Cerebellum (tissue), 4 donors: ENCODE measurements at places on chromosomes 2 and 18.
A peak's percentile ranks its signal among the peaks of the same experiment; 100 is the strongest.

GRCh38 chr18:23453680-23454058 lies 582 bp downstream of the RIOK3 start:
- no peak for DNase-seq

DNA sequence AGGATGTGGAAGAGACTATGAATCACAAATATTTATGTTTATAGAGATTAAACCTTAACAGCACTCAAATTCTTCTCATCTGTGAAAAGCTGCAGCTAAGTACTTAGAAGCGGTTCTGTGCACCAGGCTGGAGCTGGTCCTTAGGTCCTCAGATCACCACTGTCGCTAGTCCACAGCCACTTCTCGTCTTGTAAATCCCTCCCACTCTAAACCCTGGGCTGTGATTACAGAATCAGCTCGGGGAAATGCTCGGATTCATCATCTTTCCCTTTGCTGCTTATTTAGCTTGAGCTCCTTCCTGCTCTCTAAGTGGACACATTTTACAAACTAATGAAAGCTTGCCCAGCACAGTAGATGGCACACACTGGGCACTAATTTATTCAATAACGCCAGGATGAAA lies 61.7 kb downstream of the RNF152 start:
- DNase-seq: no peak

GRCh38 chr18:48796491-48797205 lies 154.1 kb downstream of the SMAD7 start:
- no peak for DNase-seq

GRCh38 chr2:112121682-112122254 lies 16.4 kb upstream of the FBLN7 start:
- peak; percentile 31 for DNase-seq

GRCh38 chr18:46400449-46400848 lies 256.6 kb downstream of the LOXHD1 start:
- peak; percentile 70 for DNase-seq

DNA sequence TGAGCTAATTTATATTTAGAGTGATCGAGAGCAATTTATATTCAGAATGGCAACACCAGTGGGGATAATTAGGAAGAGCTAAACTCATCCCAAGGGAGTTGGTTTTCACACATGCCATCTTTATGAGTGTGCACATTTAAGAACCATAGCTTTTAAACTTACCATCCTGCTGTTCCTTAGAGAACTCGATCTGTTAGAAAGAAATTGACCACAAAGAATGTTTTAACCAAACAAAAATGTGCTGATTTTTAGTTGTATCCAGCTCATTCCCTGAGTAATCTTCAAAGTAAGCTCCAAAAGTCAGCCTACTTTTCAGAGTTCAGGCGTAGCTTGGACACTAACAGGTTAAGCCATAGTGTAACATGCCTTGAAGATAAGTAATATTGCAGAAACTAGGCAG lies 12.6 kb downstream of the MYL1 start:
- no peak for DNase-seq

DNA sequence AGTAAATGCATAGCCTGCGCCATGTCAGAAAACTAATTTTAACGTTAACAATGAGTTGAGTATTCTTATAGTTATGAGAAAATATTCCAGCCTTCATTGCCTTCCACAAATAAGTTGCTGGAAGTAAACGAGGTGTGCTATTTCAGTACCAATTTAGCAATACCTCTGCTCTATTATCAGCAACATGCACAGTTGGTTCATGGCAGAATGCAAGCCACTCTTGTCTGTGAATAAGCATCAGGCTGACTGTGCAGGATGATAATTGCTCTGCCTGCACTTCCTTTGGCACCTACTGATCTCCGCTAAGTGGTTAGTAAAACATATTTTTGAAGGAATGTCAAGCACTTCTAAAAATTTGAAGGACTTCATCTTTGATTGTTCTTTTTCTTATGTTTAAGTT lies 261.9 kb upstream of the SIX3 start:
- DNase-seq: no peak

DNA sequence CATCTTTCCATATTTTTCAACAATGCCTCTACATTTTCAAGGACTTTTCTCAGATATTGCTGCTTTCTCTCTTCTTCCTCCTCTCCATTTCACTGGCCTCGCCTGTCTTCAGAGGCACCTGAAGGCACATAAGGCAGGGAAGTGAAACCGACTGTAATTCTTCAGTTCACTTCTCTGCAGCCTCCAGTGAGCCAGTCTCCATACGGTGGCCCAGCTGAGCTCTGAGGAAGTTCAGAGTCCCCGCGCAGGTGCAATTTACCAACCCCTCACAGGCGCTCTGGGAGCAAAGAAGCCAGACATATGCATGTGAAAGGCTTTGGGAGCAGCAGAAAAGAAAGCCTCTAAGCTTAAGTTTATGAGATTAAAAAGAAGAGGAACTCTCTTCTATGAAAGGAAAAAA lies 12.4 kb downstream of the KLHL14 start:
- DNase-seq: no peak

DNA sequence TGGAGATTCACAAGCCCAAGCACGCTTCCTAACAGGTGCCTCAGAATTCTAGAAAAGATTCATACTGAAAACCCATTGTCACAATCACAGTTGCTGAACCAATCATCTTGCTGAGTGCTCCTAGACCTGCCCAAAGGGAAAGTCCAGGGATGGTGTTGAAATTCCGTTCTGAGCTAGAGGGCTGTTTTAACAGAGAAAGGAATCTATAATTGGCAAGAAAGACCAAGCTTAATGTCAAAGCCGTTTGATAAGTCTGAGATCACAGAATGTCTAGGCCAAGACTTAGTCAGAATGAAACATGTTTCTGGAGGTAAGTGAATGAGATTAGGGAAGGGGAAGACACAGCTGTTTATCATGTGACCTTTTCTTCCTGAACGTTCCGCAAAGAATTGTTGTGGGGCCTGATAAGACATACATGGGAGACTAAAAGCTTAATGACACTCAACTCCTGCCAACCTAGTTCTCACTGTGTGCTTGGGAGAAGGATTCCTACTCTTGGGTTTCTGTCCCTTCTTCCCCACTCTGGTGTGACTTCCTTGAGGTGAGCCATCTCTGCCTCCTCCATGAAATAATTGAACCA lies 27.5 kb downstream of the PMAIP1 start:
- no peak for DNase-seq

DNA sequence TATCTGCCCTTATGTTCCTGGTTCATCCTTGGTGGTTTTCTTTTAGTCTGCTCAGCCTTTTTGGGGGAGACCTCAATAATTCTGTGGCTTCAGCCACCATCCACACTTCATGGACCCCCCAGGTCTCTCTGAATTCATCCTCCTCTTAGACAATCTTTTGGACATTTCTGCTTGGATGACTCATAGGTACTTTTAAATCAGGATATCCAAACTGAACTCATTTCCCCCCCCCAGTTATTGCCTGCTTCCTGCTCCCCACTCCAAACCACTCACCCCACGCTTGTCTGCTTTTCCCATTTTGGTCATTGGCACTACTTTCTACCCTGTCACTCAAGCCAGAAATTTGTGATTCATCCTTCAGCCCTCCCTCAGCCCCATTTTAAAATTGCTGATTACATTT lies 78.5 kb downstream of the TANC1 start:
- no peak for DNase-seq

GRCh38 chr2:133484106-133484505 lies 84.2 kb downstream of the NCKAP5 start:
- no peak for DNase-seq

- DNase-seq: peak; percentile 28
Measured at GRCh38 chr2:205763708-205764211, 81.5 kb downstream of the NRP2 start.

DNA sequence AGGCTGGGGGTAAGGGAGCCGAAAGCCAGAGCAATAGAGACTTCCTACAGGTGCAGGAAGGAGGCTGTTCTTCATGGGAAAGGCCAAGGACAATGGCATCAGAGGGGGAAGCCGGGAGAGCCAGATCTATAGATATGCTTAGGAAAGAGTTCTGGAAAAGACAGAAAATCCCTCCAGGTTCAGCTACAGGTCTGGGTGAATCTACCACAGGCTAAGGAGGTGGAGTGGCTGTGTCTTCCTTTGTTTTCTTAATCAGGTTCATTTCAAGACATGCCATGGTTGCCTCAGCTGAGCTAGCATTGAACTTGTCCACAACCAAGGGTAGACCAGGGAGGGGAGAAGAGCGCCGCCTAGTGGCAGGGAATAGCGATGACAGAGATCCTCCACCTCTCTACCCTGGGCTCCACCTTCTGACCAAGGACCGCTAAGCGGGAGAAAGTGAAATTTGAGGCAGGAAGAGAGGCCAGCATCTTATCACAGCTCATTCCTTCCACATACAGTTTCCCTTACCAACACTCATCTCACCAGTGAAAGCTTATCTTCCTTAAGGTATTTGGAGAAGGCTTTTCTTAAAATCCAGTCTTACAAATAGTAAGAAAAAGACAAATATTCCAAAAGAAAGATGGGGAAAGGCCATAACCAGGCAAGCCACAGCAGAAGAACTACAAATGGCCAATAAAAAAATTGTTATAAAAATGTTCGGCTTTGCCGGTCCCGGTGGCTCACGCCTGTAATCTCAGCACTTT lies 74.2 kb downstream of the VIT start:
- DNase-seq: no peak

GRCh38 chr2:56654936-56655335 lies 471.1 kb downstream of the CCDC85A start:
- no peak for DNase-seq

DNA sequence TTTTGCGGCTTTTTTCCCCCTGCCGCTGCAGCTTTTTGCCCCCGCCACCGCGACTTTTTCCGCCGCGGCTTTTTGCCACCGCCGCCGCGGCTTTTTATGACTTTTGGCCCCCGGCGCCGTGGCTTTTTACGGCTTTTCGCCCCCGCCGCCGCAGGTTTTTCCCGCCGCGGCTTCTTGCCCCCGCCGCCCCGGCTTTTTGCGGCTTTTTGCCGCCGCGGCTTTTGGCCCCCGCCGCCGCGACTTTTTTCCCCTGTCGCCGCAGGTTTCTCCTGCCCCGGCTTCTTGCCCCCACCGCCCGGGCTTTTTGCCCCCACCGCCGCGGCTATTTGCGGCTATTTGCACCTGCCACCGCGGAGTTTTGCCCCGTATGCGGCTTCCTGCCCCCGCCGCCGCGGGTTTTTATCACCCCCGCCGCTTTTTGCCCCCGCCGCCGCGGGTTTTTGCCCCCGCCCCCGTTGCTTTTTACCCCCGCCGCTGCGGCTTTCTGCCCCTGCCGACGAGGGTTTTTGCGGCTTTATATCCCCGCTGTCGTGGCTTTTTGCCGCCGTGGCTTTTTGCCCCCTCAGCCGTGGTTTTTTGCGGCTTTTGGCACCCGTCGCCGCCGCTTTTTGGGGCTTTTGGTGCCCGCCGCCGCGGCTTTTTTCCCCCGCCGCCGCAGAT lies 2750.9 kb downstream of the RPIA start:
- DNase-seq: peak; percentile 0

- no peak for DNase-seq
Measured at GRCh38 chr2:69571189-69571588, 72.3 kb downstream of the AAK1 start.

GRCh38 chr2:163132850-163133249 lies 294.3 kb upstream of the KCNH7 start:
- peak; percentile 12 for DNase-seq
